ENCODE measurements at places on chromosomes 6 and 20. TPM values are rescaled to one million over a fixed set of nuclear protein-coding genes. Genes with fewer than 3 reads are reported as not detected.

- DNase-seq: no peak
These were observed 69.3 kb upstream of the FYN start for GRCh38 chr6:111942561-111942960.

GRCh38 chr6:3542032-3542640, 85.3 kb upstream of the SLC22A23 start:
- no peak for DNase-seq

- no peak for DNase-seq
These were observed 175.1 kb downstream of the JARID2 start for GRCh38 chr6:15420959-15421438.

- no peak for DNase-seq
These were observed 11.9 kb downstream of the PCMT1 start for GRCh38 chr6:149761438-149761837.

DNA sequence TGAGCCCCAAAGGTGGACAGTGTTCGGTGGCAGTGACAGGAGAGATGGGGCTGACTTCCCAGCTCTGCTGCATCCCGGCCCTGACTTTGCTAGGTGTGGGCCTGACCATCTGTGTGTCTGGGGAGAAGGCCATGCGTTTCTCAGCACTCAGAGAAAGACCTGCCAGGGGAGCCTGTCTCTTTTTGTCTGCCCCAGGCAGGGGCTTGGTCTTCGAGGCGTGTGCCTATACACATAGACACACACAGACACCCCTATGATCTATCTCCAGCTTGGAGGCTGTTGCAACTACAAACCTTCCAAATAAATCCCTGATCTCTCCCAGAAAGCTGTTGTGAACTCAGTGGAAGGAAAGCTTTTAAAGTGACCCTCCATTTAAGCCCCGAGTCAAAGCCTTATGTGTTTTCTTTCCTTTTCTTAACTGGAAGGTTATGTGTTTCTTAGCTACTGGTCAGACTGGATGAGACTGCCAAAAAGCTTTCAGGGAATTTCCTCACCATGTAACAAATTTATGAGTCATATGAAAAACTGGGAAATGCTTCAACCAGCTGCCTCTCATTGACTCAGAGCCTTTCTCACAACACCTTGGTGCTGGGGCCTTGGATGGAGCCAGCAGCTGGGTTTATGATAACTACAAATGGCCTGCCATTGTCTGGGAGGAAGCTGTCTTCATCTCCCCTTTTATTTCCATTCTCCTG, 102.6 kb downstream of the CDC5L start:
- peak; percentile 99 for DNase-seq

DNA sequence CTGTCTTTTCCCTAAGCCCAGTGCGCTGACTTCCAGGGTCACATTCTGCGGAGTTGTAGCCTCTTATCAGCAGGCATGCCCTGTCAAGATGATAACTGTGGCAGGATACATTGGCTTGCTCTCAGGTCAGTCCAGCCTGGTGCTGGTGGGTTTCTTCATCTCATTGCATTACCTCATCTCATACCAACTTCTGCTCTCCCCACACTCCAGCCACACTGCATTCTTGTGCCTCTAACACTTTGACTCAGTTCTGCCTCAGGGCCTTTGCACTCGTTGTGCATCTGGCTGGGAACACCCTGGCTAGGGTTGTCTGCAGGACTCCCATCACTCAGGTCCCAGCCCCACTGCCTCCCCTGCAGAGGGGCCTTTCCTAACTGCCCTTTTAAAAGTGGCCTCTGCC, 110.3 kb upstream of the BACH2 start:
- DNase-seq: peak; percentile 55

DNA sequence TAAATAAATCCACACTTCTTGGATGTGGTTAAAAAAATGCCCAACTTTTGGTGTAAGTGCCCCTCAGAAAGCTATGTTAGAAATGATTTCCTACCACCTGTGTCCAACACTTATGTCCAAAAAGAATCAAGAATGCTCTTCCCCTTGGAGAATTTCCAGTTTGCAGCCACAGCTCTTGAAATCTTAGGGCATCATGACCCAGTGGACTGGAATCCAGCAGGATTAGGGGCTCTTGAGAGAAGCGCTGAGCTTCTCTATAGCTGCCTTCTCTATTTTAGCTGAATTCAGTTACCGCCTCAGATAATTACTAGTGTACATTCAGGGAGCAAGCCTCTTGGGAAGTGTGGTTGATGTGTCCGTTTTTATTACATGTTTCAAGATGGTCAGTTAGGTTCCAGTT, 2.5 kb downstream of the PHACTR1 start:
- DNase-seq: no peak

GRCh38 chr6:146289816-146290588, 253.6 kb upstream of the RAB32 start:
- DNase-seq: peak; percentile 89

DNA sequence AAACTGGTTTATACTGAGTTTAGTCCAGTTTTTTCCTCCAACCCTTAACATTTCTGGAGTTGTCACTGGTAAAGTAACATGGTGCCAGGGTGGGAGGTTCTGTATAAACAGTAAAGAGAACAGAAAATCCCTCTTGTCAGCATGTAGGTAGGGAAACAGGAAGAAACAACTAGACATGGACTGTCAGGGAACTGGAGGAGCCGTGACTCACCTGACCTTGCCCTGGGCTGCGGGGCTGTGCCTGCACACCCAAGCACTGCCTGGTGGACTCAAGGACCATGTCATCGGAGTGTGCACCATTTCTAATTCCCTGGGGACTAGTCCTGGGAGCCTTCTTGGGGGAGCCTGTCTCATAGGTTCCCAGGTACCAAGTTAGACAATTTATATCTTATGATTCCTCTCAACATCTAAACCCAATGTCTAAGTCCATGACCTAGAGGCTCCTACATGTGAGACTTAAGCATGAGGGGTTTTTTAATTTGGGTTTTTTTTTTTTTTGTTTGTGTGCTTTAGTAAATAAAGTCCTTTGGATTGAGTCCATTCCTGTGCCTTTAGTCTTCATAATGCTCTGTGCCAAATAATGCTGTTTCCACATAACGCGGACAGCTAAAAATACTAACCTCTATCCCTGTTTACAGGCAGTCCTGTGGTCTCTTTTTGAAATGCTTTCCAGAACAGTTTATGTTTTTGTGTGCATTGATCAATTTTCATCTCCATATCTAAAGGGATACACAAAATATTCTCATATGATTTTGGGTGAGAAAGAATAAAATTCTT, 136.9 kb upstream of the SUPT3H start:
- peak; percentile 79 for DNase-seq

DNA sequence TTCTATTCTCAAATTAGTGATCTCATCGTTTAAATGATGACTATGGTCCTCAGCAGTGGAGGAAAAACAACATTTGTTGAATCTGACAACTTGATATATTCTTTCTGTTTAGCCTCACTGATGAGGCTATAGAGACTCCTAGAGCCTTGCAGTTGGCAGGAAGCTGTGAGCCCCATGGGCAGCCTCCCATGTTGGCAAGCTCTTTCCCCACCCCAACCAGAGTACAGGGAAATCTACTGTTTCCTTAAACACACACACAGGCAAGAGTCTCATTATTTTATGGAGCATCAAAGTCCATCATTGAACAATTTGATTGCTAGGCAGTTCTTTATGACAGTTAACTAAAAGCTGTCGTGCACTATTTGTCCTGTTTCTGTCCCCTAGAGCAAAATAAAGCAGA, 498.2 kb upstream of the CITED2 start:
- peak; percentile 20 for DNase-seq

GRCh38 chr6:52087498-52087999, at the start of gene PKHD1:
Gene PKHD1, minus strand, starts transcription at chr6:52087613. Its CDS starts 2,680 bp downstream, at chr6:52084933.
- DNase-seq: peak; percentile 18

DNA sequence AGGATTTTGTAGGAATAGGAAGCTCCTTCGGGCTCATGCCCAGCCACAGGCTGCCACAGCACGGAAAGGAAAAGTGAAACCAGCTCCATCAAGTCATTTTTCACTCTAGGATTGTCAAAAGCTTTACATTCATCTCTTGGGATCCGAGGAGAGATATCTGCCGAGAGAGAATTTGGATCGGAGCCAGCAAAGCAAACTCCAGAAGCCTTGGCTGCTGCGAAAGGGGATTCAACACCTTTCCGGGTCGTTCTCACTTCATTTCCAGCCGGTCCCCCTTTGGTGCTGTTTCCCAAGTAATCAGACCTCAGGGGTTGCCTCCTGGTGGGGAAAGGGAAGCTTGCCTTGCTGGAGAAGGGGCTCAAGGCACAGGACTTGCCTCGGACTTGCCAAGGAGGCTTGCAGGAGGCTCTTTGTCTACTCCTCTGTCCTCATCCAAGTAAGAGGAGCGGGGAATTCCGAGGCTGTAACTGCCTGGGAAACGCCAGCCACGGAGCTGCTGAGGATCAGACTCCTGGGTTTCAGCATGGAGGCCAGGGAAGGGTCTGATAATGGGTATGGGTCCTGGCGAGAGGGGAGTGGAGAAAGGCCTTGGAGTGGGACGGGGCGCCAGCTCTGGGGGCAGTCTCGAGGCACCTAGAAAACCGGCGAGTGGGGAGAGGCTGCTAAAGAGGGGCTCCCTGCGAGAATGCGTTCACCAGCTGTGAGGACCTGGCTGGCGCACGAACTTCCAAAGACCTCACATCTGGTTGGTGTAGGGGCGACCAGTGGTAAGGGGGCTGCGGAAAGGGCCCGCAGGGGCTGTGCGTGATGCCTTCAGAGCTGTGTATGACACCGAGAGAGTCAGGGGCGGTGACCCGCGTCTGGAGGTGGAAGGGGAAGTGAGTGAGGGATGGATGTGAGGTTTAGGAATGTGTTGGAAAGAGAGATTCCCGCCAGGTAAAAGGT, 702 bp downstream of the ETV7 start:
- DNase-seq: peak; percentile 79

GRCh38 chr20:53918949-53919361, 151.4 kb downstream of the BCAS1 start:
- peak; percentile 35 for DNase-seq

- DNase-seq: peak; percentile 33
These were observed 5.9 kb downstream of the SPAG4 start for GRCh38 chr20:35621560-35621946.

GRCh38 chr6:108364470-108364869, 69.6 kb downstream of the AFG1L start:
- no peak for DNase-seq

DNA sequence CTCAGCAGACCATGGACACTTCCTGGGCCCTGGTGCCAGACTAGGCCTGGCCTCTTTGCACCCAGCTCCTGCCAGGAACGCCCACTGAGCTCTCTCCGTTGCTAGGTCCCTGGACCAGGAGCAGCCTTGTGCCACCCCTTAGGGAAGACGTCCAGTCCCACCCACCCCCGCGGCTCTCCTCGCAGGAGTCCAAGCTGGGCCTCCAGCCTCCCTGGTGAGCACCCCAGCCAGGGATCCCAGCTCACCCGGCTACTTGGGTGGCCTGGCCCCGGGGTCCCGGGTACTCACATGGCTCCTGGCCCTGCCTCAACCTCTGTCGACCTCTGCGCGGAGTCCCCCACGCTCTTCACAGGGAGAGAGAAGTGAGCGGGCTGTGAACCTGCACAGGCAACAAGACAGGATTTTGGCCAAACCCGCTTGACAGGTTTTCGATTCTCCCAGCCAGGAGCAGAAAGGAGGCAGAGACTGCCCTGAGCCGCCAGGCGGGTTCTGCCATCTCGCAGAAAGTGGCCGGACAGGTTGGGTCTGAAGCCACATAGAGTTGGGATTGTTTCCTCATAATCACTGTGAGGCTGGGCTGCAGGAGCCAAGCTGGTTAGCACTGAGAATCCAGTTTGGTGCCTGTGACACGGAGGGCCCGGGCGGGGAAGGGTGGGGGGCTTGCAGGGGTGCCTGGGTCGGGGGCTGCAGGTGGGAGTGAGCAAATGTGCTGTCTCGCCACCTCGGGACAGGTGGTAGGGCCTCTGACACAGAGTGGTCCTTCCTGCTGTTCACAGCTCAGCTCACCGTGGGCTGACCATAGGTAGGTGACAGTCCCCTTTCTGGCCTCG, at the start of gene RBBP8NL:
TSS of gene RBBP8NL (minus strand) at position 368 of the 830 bp plus-strand sequence. CDS start 7,892 bp downstream, outside the sequence.
- DNase-seq: no peak

DNA sequence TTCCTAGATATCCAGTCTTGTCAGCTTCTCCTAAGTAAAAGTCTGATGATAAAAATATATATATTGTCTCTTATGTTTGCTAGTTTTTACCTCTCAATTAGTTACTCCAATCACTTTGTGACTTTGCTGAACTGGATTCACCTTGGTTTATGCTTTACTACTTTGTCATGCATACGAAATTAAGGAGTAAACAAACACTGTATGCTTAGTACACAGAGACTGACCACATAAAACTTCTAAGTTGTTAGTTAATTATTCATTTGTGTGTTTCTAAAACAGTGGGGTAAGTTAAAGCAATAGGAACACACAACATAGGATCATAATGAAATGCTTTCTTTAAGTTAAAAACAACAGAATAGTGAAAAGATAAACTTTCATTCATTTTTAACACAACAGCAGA, 877.3 kb upstream of the MAP3K7 start:
- no peak for DNase-seq

- DNase-seq: no peak
These were observed 531.0 kb downstream of the EPHA7 start for GRCh38 chr6:92888316-92888715.

DTD1 gene
- total RNA-seq: 94.2 TPM

EBF4 gene
- total RNA-seq: 1.5 TPM

UBE2C gene
- total RNA-seq: 435 TPM

KIF25 gene
- total RNA-seq: not detected

RSPO3 gene
- total RNA-seq: 0.42 TPM
